ENCODE measurements at places on chromosomes 1 and 21. TPM values are rescaled to one million over a fixed set of nuclear protein-coding genes. Genes with fewer than 3 reads are reported as not detected.

- DNase-seq, result no peak
Observed at GRCh38 chr1:24688621-24689195, 45.6 kb downstream of the SRRM1 start.

- no peak for DNase-seq
Observed at GRCh38 chr1:211411639-211412038, 80.3 kb downstream of the RD3 start.

GRCh38 chr1:11690397-11691301 is 861 bp upstream of the DRAXIN start:
- peak; percentile 73 for DNase-seq

Gene MCL1
- total RNA-seq, result 185 TPM

Gene TRIM58
- 13.9 TPM for total RNA-seq

Gene MYCL
- 6.4 TPM for total RNA-seq

Gene MROH9
- 0.10 TPM for total RNA-seq

Data from spinal cord (tissue), 10 donors.